ENCODE measurements at places on chromosomes 6 and 20. TPM values are rescaled to one million over a fixed set of nuclear protein-coding genes. Genes with fewer than 3 reads are reported as not detected.

Gene MAP3K4
- 46.2 TPM for total RNA-seq

Gene REM1
- not detected for total RNA-seq

Gene SIRPB2
- not detected for total RNA-seq

Gene CASS4
- total RNA-seq: 14.2 TPM

Gene CEBPB
- 38.7 TPM for total RNA-seq

Gene WFDC12
- not detected for total RNA-seq

Gene C6orf141
- 0.80 TPM for total RNA-seq

Gene SLC22A7
- total RNA-seq: not detected

Gene FAM217A
- not detected for total RNA-seq

Gene HLA-DPA1
- 35.7 TPM for total RNA-seq

Gene VIP
- total RNA-seq: not detected

Gene EDN3
- total RNA-seq: 0.39 TPM

Gene CPNE5
- total RNA-seq: 0.99 TPM

Gene NCOA5
- 27.8 TPM for total RNA-seq

Gene RIPPLY2
- not detected for total RNA-seq

Gene MRAP2
- not detected for total RNA-seq

Gene FAM50B
- 11.2 TPM for total RNA-seq

Gene SAMD3
- 52.6 TPM for total RNA-seq

Gene DEFB119
- total RNA-seq: not detected

Gene RNF182
- not detected for total RNA-seq

Gene C20orf173
- total RNA-seq: not detected

Gene ZNF391
- 4.2 TPM for total RNA-seq

Gene BANF2
- not detected for total RNA-seq

Gene SCGN
- not detected for total RNA-seq

Gene PAX1
- total RNA-seq: not detected

Gene SNHG17
- 74.4 TPM for total RNA-seq

Gene EPHA7
- not detected for total RNA-seq

Gene SCRT2
- not detected for total RNA-seq

Gene SH3BGRL2
- total RNA-seq: 0.89 TPM

Gene BMP2
- total RNA-seq: not detected

Gene ZSWIM3
- total RNA-seq: 5.7 TPM

Gene RREB1
- 37.0 TPM for total RNA-seq

Gene TFAP2C
- total RNA-seq: not detected

Gene CEP250
- 82.9 TPM for total RNA-seq

Gene SUMO4
- total RNA-seq: 9.3 TPM

Gene ADAM33
- total RNA-seq: not detected

Gene DAAM2
- not detected for total RNA-seq

Gene CFB
- 1.2 TPM for total RNA-seq

Gene HDAC2
- 59.5 TPM for total RNA-seq

Gene OR2H1
- total RNA-seq: not detected

Gene IP6K3
- not detected for total RNA-seq

Gene VGLL2
- not detected for total RNA-seq

Gene SLC32A1
- not detected for total RNA-seq

Gene BHLHE23
- total RNA-seq: not detected

Gene CALHM5
- not detected for total RNA-seq

Gene AP5S1
- 12.5 TPM for total RNA-seq

Gene ATG5
- 28.5 TPM for total RNA-seq

Gene TMC2
- total RNA-seq: not detected

Gene CCHCR1
- 57.7 TPM for total RNA-seq

Gene CST2
- total RNA-seq: not detected

Gene GMNN
- total RNA-seq: 50.1 TPM

Gene FAM162B
- not detected for total RNA-seq

Gene HLA-C
- 1,360 TPM for total RNA-seq

Data from activated naive CD8-positive, alpha-beta T cell treated with anti-CD3 and anti-CD28 coated beads, Interleukin-2, amount 10 ng/mL, durations not matched to agents 7 days and 5 days (primary cell).